Keratinocyte (primary cell): ENCODE measurements at places on chromosomes 7 and 10.

GRCh38 chr7:51593628-51594027, 277.0 kb upstream of the COBL start:
- no peak for DNase-seq

GRCh38 chr10:110405380-110405779, 92.3 kb upstream of the DUSP5 start:
- no peak for DNase-seq

- peak; percentile 59 for DNase-seq
These were observed 31.1 kb upstream of the RHEB start for GRCh38 chr7:151550656-151551286.

- DNase-seq = no peak
These were observed 14.0 kb upstream of the ZNF273 start for GRCh38 chr7:64888901-64889685.

GRCh38 chr7:84250452-84250851, 55.9 kb upstream of the SEMA3A start:
- DNase-seq = no peak

GRCh38 chr7:32539919-32540531, 44.7 kb downstream of the AVL9 start:
- DNase-seq = no peak

DNA sequence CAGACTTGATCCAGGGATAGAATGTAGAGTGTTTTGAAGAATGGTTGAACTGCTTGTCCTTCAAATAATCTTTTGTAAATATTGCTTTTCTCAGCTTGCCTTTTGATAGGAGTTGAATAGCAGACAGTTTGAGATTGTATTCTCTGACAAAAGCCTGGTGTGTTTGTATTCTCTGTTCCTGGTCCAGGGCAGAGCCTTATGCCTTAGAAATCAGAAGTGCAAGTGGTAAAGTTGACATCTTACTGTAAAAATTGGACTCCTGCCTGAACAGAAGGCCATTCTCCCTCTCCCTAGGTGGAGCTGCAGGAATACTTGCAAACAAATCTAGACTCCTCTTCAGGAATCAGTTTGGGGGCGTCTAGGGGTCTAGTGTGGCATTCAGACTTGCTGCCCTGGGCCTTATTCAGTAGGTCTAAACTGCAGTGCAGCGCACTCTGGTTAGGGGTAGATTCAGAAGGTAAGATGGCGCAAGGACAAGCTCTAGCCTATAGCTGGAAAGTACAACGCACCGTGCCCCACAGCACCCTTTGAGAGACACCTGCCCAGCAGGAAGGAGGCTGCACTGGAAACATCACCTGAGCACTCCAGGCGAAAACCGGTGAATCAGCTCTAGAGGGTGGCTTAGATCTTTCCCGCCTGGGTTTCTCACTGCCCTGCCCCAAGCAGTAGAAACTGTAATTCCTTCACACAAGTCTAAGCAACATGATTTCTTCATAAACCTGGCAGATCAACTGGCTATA, 608.5 kb upstream of the GALNT17 start:
- peak; percentile 4 for DNase-seq

GRCh38 chr7:4025694-4026615, 656.1 kb upstream of the FOXK1 start:
- DNase-seq = no peak

GRCh38 chr7:44750424-44750823, 1.8 kb downstream of the ZMIZ2 start:
- DNase-seq = no peak

GRCh38 chr7:116772423-116772863, 89.9 kb upstream of the CAPZA2 start:
- peak; percentile 42 for DNase-seq

DNA sequence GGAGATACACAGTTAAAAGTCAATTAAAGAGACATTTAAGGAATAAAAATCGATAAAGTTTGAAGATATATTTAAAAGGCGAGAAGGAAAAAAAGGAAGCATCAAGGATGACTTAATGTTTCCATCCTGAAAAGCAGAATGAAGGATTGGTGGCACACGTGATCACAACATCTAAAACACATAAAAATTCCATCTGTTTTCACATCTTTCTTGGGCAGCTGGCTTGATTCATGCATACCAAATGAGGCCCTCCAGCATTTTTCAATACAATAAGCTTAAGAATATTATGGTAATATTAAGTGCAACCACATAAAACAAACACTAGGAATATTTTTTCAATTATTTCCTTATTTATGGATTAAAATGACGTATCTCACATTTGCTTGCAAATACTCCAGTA, 112.6 kb downstream of the TPK1 start:
- DNase-seq = no peak

DNA sequence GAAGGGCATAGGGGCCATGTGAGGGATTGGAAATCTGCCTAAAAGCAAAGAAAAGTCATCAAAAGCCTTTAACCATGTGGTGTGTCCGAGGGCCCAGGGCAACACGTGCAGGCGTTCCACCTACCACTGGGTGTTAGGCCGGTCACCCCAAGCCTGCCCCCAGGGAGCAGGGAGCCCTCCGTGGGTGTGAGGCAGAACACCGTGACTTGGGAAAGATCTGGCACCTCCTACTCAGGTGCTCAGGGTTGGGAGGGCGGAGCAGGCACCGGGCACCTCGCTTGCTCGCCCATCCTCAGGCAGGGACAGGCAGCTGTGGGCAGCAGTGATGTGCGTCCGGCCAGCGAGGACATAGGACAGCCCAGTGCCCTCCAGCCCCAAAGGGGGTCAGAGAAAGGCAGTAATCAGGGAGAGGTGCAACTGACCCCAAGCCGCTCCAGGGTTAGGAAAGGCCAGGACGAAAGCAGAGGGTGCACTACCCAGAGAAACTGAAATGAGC, 80.7 kb upstream of the CHST15 start:
- DNase-seq = no peak

DNA sequence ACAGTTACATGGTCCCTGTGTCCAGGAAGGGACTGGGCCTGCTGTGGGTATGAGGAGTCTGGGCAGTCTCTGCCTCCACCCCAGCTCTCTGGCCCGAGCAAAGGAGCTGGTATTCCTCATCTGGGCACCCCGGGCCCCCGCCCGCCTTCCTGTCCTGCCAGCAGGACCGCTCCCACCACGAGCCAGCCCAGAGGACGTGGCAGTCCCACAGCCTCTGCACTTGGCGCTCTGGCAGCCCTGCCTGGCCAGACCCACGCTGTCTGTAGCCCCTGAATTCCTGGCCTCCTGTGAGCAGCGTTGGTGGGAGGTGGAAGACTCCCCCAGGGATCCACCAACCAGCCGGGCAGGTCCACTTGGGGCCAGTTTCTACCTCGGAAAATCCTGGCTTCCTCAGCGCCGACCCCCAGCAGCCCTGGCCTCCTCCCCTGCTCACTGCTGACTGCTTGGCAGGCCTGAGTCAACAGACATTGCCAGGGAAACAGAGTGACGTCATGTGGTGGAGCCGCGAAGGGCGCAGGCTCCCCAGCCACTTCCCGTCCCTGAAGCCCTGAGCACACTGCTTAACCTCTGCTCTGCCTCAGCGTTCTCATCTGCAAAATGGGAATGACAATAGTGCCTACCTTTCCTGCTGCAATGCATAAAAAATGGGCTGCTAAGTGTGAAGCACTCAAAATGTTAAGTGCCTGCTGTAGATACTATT, 21.6 kb upstream of the LIMK1 start:
- no peak for DNase-seq

DNA sequence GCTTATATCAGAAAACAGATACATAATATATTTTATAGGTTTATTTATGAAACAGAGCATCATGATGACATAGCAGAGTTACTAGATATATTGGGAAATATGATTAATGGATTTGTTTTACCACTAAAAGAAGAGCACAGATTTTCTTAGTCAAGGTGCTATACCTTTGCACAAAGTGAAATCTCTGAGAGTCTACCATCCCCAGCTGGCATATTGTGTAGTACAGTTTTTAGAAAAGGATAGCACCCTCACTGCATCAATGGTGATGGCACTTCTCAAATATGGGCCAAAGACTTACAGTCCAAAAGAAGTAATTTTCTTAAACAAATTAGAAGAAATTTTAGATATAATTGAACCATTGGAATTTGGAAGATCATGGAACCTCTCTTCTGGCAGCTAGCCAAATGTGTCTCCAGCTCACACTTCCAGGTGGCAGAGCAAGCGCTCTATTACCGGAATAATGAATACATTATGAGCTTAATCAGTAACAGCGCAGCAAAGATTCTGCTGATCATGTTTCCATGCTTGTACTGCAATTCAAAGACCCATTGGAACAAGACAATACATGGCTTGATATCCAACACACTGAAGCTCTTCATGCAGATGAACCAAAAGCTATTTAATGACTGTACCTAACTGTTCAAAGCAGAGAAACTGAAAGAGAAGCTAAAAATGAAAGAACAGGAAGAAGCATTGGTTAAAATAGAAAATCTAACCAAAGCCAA, 21.9 kb upstream of the CREB3L2 start:
- no peak for DNase-seq

GRCh38 chr7:37942934-37943610, 22.6 kb downstream of the EPDR1 start:
- no peak for DNase-seq

- no peak for DNase-seq
These were observed 34.7 kb downstream of the ALOX5 start for GRCh38 chr10:45408421-45409319.

DNA sequence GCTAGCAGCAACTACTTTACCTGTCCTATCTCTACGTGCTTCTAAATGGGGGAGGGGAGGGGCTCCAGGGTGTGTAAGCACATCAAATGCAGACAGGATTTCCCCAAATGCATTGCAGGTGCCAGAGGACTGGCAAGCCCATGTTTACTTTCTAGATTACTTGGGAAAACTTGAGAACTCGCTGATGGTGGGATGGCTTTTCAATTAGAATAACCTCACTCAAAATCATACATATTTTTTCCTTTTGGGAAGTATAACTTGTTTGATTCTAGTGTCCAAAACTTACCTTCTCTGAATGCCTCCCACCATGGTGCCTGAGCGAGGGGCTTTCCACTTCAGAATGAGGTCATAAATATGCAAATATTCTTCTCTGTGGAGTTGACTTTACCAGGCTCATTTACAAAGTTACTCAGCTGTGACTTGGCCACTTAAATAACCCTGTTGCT, 191.3 kb upstream of the RHOBTB1 start:
- DNase-seq = no peak

GRCh38 chr7:20282959-20283358, 47.7 kb upstream of the ITGB8 start:
- DNase-seq = no peak

GRCh38 chr10:17206210-17206709, 4.8 kb upstream of the TRDMT1 start:
- DNase-seq = no peak

DNA sequence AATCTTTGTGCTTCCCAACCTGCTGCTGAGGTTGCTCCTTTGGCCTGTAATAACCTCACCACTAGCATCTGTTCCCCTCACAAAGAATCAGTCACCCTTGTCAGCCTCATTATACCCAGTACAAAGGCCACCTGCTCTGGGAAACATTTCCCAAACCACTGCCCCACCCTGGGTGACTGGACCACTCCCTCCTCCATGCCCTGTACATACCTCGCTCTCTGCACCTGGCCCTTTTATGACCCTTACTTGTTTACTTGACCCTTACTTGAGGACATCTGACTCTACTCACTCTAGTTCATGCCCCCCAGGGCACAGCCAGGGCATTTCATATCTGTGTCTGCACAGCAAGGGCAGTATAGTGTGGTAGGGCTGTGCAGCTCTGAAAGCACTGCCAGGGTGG, 21.4 kb upstream of the AOC1 start:
- DNase-seq = no peak

GRCh38 chr7:20035279-20035875, 181.8 kb downstream of the MACC1 start:
- no peak for DNase-seq

- DNase-seq = no peak
These were observed 2.2 kb upstream of the DNA2 start for GRCh38 chr10:68474021-68474420.

DNA sequence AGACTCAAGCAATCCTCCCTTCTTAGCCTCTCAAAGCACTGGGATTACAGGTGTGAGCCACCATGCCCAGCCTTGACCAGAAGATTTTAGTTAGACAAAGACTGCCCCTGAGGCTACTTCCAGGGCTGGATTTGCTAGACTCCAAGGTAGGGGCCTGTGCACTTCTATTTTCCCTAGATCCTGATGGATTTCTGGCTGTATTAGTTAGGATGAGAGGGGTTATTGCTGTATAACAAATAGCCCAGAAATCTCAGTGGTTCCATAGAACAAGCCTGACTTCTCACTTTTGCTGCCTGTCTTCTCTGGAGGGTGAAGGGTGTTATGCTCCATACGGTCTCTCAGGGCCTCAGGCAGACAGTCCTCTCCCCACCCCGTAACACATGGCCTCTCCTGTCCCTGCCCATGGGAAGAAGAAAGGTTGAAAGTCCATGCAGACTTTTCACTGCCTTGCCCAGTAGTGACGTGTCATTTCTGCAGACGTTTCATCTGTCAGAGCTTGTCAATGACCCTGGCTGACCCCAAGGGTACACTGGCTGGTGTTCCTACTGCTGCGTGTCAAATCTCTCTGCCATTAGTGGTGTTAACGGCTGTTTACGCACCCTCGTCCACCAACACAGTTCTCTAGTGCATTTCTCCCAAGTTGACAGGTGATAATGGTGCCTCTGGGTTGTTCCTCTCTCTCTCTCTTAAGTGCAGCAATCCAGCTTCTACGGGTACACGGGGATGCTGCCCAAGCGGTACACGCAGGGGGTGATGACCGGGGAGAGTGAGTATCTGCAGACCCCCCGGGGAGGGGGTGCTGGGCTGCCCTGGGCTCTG, 11.6 kb downstream of the SLC29A4 start:
- no peak for DNase-seq

DNA sequence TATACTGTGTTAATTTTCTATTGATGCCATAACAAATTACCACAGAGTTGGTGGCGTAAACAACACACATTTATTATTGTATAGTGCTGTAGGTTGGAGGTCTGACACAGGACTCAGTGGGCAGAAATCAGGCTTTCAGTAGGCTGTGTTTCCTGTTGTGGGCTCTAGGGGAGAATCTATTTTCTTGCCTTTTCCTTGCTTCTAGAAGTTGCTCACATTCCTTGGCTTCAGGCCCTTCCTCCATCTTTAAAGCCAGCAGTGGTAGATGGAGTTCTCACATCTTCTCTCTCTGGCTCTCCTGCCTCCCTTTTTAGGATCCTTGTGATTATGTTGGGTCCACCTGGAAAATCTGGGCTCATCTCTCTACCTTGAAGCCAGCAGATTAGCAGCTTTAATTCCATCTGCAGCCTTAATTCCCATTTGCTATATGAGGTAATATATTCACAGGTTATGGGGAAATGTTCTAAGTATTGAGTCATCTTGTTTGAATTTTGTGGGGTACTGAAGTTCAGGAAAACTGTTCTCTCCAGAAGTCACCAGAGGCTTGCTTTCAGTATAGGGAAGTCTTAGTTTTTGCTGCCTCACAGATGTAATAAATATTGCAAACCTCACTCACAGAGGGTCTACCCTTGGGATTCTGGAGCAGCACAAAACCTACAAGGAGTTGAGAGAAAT, 38.9 kb downstream of the CCNY start:
- no peak for DNase-seq

GRCh38 chr7:45078125-45078681, 10.6 kb downstream of the NACAD start:
- no peak for DNase-seq

GRCh38 chr7:155066417-155066950, 3.6 kb upstream of the HTR5A start:
- no peak for DNase-seq

GRCh38 chr10:51129946-51130544, 55.8 kb downstream of the PRKG1 start:
- no peak for DNase-seq

- DNase-seq = no peak
These were observed 34.6 kb upstream of the HSPA12A start for GRCh38 chr10:116777006-116777405.
